ENCODE measurements at places on chromosomes 1 and 21.

DNA sequence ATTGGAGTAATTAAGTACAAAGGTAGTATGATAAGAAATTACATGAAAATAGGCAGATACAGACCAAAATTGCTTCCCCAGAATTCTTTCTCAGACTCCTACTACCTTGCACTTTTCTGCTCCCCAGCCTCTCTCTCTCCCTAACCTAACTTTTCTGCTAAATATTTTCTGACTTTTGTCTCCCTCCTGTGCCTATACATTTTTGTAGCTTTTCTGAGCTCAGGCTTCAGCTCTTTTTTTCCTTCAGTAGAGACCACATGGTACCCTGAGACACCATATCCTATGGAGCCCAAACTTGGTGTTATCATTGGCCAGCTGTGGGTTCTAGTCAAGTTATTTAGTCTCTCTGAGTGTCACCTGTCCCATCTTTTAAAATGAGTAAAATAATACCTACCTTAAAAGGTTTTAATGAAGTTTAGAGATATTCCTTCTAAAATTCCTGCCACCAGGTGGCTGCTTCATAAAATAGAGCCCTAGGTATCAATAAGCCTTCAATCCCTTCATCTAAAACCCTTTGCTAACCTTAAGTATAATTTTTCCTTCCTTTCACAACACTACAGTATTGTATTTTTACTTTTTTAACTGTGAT is 237.6 kb upstream of the DUSP10 start:
- DNase-seq: no peak

DNA sequence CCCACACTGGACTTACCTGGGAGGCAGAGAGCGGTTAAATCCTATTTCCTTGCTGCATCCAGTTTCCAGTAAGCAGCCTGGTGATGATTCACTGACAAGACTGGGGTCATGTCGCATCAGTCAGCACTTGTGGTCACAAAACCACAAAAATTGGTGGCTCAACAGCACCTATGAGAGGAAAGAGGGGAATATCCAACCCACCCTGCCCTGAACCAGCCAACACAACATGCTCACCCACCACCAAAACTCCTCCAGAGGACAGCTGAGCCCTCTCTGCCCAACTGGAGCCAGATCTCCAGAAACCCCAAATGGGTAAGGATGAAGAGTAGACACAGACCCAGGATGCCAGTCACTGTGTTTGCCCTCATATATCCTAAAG is 64.0 kb downstream of the CD46 start:
- DNase-seq: no peak

GRCh38 chr1:210360852-210361477 is 32.3 kb downstream of the HHAT start:
- no peak for DNase-seq

DNA sequence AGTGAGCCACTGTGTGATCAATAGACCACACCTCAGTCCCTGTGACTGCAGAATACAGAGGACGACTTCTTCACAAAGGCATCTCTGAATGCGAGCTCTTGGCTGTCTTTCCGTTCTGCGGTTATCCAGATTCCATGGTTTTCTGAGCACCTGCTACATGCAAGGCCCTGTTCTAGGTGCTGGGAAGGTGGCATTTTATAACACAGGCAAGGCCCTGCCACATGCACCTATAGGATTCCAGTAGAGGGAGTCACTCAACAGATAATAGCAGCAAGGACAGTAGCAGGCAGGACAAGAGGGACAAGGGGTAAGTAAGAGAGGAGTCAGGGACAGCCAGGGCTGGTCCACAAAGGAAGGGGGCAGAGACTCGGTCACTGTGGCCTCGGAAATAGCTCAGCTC is 9.0 kb downstream of the URB1 start:
- no peak for DNase-seq

GRCh38 chr1:203636291-203636690 is 9.7 kb downstream of the ATP2B4 start:
- no peak for DNase-seq

GRCh38 chr1:211729238-211729637 is 53.8 kb upstream of the NEK2 start:
- no peak for DNase-seq

DNA sequence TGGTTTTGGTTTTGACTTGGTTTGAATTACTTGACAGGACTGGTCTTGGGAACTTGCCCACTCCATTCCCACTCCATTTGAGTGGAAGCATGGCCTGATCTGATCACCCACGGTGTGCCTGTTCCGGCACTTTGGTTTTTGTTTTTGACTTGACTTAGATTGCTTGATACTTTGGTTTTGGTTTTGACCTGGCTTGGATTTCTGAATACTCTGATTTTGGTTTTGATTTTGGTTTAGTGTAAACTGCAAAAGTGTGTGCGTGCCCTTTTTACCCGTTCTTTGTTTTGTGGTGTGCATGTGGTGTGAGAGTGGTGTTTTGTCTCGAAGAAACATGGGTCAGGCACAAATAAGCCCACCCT is 50.0 kb downstream of the ADCY10 start:
- no peak for DNase-seq

DNA sequence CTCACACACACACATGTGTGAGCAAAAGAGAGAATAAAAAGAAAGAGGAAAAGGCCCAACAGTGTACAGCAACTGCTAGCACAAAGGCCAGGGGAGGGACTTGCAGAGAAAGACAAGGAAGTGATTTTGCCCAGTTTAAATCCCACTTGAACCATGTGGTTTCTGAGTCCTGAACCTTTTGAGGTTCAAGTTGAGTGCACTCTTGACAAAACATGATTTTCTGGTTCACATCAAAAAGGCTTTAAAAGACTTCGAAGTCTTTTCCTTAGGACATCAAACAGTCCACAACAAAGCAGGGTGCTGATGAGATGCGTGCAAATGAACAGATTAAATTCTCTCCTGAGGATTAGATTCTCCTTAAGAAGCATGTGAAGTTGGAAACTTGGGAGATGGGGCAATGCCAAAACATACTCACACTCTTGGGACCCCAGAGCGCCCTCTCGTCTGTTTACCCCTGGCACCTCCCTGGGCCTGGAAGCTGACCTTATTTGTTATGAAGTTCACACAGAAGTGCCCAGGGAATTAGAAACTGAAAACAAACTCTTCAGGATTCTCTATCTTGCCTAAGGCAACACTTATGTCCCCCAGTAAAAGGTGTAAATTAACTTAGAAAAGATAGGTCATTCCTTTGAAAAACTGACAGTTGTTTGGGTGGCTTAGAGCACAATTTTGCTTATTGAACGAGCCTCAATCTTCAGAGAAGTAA is 31.5 kb downstream of the RNF220 start:
- DNase-seq: no peak

GRCh38 chr1:27504588-27505419 is 14.8 kb upstream of the WASF2 start:
- DNase-seq: no peak

DNA sequence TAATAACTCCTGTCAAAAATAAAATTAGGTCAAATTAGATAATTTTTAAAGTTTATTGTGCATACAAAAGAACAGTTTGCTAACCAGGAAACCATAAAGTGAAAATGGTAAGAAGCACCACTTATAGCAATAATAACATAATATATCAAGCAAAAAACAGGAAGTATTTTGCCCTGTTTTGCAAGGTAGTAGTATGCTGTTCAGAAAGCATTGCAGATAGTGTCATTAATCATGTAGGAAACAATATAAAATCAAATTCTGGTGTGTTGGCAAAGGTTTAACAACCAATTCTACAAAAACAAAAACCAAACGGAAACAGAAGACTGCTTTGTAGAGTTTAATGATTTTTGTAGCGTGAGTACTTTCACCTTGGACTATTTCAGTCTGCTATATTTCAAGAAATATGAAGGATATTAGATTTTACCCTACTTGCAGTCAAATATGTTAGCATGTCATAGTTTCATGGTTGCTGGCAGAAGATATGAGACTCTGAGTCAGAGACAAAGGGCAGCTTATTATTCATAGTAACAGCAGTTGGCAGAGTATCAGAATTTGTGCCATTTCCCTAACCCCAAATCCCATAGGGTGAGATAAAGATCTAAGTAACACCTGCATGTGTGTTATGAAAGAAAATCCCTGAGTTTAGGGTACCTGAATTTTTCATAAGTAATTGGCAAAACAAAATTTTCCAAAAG is 729.0 kb upstream of the BRINP3 start:
- no peak for DNase-seq

DNA sequence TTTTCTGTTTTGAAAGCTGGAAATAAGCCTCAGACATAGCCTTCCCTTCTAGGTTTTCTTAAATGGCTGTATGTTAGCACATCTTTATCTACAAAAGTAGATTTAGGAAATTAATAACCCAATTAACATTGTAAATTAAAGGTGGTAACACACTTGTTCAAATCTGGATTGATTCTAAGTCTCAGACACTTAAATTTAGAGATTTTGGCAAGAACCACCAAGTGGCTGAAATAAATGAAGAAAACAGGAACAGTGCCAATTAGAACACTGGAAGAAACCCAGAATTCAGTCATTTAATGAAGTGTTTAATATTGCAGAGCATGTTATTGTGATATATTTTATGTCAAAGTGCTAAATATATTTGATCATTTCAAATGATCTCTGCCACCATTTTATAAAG is 628.2 kb downstream of the USP25 start:
- no peak for DNase-seq

DNA sequence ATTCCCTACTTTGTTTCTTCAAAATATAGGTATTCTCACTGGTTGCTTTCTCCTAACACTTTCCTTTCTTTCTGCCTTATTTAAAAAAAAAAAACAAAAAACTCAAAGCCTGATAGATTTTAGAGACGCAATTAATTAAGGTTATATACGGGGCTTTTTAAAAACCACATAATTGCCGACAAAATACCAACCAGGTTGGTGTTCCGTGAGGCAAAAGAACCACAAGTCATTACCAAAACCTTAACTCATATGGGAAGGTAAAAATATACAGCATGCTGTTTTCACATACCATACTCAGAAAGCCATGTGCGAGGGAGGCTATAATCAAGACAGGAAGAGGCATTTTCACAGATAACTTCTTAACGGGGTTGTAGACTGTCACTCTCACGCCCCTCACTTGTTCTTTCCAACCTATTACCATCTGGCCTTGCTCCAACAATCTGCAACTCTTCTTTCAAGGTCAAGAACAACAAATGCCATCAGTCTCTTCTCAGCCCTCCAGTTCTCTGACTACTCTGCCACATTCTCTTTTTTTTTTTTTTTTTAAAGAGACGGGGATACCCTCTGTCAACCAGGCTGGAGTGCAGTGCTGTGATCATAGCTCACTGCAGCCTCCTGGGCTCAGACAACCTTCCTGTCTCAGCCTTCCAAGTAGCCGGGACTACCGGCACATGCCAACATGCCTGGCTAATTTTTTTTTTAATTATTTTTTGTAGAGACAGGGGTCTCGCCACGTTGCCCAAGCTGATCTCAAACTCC is 102.6 kb downstream of the APP start:
- no peak for DNase-seq

DNA sequence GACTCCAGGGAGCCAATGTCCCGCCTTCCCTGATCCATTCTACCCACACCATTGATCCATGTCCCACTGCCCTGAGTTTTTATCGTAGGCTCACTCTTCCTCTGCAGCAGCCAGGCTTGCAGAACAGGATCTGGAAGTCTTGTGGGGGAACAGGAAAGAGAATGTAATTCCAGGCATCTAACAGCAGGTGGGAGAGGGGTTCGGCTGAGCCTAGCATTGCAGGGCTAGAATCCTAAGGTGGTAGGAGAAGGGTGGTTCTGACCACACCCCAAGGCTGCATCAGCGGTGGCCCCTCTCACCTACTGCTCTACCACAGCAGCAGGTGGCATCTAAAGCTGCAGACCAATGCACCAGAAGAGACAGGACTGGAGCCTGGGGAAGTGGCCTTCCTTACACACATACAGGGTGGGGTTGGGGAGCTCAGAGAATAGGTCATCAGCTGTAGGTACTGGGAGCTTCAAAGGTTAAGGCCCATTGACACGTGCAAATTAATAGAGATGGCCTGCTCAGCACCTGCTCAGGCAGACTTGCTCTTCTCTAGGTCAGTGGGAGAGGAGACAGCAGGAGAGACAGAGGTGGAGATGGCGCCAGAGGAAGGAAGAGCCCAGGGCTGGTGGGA is 20.5 kb downstream of the KNCN start:
- no peak for DNase-seq

- DNase-seq: no peak
Measured at GRCh38 chr1:205536759-205537361, 32.4 kb downstream of the CDK18 start.

- no peak for DNase-seq
Measured at GRCh38 chr1:188599313-188599712, 1770.6 kb downstream of the PLA2G4A start.

All from activated T-helper 1 cell treated with Interleukin-2 at 50 U/mL for 16 hours (primary cell).